ENCODE measurements at places on chromosomes 11 and 22.

DNA sequence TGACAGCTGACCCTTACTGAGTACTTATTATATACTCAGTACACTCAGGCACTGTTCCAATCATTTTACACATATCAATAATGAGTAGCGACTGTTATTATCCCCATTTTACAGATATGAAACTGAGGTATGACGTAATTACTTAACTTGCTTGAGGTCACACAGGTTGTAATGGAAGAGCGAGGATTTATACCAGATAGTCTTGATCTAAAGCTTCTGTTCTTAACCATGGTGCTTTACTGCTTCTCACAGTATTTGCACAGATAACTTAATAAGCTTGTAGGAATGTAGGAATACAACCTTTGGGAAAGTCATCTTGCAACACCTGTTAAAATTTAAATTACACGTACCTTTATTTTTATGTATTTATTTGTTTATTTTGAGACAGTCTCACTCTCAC is 31.7 kb upstream of the TMEM135 start:
- DNase-seq: no peak

GRCh38 chr11:117731722-117732290 is 65.2 kb downstream of the DSCAML1 start:
- no peak for DNase-seq

DNA sequence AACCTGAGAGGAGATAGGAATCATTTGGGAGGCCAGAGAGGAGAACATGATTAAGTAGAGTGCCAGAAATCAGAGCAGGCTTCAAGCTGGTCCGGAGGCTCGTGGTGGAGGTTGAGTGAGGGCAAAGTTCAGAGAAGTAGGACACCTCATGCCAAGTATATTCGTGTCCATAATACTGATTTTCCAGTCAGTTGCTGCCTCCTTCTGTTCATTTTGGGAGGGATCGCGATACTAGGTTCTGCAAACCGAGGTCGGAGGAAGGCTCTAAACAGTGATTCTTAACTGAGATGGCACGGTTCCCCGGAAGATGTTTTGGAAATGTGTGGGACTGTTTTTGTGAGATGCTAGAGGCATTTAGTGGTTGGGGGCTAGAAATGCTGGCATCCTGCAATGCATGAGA is 13.6 kb upstream of the CD3E start:
- peak; percentile 31 for DNase-seq

DNA sequence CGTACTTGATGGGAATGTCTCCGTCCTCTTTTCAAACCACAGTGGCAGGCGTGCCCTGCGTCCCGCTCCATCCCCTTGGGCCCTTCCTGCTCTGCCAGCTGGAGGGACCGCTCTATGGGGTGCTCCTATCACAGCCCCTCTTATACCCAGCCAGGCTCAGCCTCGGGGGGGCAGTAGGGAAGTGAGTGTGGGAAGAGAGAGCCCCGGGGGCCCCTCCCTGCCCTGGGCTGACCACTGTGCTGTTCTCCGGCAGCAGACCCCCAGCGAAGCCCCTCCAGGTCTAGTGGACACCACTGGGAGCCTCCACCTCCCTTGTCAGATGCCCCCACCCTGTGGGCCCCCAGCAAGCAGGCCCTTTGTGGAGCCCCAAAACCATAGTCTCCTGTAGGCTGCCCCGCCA is 572.5 kb downstream of the BRD1 start:
- DNase-seq: no peak

- no peak for DNase-seq
Measured at GRCh38 chr11:63710476-63711217, 29.3 kb downstream of the RTN3 start.

GRCh38 chr11:61150706-61151544 is 10.3 kb downstream of the VPS37C start:
- DNase-seq: no peak
